Naive B cell (primary cell): ENCODE measurements at places on chromosomes 16 and 17.

GRCh38 chr16:10297341-10298006 is 88.4 kb upstream of the ATF7IP2 start:
- peak; percentile 87 for DNase-seq

DNA sequence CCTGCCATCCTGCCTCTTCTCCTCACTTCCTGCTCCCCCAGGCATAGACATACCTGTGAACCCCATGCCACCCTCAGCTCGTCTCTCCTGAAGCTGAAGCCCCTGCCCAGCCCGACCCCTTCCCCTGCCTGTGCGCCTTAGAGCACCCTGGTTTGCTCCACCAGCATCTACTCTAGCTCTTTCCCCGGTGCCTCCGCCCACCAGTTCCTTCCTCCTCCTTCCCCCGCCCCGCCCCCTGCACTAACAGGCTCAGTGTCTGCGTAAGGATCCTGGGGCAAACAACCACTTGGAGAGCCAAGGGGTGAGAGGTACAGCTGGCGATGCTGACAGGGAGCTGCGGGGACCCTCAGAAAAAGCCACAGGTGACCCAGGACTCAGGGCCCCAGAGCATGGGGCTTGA is 1.9 kb downstream of the GPR142 start:
- DNase-seq, result no peak

DNA sequence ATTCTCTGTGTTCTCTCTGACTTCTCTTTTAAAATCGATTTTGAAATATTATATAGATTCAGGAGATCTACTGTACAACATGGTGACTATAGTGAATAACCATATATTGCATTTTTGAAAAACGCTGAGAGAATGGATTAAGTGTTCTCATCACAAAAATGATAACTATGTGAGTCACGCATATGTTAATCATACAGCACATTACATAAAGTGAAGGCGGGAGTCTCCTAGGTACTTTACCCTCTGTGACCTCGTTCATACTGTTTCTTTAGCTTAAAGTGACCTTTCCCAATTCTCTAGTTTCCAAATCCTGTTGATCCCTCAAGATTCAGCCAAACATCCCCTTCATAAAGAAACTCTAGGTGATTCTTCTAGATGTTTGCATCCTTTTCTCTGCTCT is 3.1 kb upstream of the KRTAP3-2 start:
- no peak for DNase-seq

- DNase-seq, result no peak
Measured at GRCh38 chr17:17712268-17712924, 31.1 kb downstream of the RAI1 start.

DNA sequence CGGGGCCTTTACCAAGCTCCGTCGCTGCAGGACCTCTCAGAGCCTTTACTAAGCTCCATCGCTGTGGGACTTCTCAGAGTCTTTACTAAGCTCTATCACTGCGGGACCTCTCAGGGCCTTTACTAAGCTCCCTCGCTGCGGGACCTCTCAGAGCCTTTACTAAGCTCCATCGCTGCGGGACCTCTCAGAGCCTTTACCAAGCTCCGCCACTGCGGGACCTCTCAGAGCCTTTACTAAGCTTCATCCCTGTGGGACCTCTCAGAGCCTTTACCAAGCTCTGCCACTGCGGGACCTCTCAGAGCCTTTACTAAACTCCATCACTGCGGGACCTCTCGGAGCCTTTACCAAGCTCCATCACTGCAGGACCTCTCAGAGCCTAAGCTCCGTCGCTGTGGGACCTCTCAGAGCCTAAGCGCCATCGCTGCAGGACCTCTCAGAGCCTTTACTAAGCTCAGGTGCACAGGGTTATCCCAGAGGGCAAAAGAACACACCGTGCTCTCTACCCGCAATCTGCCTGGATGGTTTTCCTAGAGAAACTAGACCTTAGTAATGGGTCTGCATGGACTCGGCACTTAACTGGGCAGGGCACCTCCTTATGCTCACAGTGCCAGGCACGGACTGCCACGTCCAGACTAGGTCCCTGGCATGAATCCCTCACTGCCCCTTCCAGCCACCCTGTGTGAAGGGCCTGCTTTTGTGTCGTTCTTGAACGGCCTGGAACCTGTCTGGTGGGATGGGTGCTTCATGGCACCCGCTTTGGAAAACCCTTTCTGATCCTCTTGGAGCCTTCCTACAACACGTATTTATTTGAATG is 69.2 kb upstream of the DOC2B start:
- DNase-seq, result no peak

GRCh38 chr16:55408661-55409060 is 70.3 kb upstream of the MMP2 start:
- no peak for DNase-seq

DNA sequence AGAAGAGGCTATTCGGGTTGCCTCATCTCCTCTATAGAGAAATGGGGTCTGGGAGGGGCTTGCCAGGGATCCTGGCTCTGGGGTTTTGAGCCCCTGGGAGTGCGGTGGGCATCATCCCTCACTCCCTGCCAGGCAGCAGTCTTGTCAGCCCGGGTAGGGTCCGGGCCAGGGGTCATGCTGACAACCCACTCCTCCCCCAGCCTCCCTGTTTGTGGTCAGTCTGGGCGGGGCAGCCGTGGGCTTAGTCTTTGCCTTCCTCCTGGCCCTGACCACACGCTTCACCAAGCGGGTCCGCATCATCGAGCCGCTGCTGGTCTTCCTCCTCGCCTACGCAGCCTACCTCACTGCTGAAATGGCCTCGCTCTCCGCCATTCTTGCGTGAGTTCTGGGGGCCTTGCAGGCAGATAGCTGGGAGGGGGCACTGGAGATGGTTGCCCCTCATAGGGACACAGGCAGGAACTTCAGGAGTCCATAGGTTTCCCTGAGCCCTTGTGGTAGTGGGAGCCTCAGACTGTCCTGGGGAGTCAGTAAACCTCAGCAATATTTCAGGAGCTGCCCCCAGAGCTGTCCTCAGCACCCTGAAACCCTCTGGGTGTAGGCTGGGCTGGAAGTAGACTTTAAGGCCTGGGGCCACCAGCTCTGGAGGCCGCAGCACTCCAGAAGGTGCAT is 6.9 kb downstream of the SLC9A5 start:
- no peak for DNase-seq

- no peak for DNase-seq
Measured at GRCh38 chr17:58822148-58823050, 66.7 kb downstream of the PPM1E start.
